Right forelimb (tissue), 1 donor: ENCODE measurements at places on chromosomes 7 and 10.

DNA sequence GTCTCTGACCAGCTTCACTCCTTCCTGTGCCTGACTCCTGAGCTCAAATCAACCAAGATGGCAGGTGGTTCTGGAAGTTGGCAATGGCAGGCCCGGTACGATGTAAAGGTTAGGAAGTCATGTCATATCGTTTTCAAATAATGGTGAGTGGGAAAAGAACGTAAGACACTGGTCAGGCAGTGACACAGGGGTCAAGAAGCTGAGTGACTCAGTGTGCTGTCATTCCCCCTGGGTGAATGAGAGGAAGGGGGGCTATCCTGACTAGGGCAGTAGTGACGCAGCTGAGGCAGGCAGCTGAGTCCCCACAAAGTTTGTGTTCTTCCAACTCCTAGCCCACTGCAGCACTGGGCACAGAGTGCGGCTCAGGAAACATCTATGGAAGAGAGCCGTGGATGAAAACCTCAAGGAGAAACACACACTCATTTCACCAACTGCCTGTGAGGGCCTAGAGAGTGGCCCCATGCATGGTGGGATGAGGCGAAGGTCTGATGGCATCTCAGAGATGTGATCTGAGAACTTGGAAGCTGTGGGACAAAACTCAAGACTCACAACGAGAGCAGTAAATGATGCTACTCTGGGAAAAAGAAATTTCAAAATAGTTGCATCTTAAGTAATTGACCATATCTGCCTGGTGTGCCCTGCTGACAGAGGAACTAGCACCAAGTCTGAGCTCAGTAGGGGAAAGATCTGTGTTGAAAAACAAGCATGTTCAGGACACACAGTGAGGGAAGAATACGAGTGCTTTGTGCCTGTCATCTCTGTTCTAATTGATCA is 23.2 kb downstream of the CREB3L2 start:
- DNase-seq, result no peak

DNA sequence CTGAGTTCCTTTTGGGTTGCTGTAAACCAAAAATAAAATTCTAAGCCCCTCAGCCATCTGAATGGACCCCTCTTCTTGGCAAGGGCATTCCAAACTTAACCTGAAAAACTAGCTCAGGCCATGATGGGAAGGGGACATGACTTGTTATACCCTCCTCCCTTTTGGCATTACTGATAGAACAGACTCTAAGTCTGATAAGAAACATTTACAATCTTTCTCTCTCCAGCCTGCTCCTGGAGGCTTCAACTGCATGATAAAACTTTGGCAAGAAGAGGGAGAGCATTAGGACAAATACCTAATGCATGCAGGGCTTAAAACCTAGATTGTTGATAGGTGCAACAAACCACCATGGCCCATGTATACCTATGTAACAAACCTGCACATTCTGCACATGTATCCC is 40.9 kb upstream of the ATOH7 start:
- no peak for DNase-seq

DNA sequence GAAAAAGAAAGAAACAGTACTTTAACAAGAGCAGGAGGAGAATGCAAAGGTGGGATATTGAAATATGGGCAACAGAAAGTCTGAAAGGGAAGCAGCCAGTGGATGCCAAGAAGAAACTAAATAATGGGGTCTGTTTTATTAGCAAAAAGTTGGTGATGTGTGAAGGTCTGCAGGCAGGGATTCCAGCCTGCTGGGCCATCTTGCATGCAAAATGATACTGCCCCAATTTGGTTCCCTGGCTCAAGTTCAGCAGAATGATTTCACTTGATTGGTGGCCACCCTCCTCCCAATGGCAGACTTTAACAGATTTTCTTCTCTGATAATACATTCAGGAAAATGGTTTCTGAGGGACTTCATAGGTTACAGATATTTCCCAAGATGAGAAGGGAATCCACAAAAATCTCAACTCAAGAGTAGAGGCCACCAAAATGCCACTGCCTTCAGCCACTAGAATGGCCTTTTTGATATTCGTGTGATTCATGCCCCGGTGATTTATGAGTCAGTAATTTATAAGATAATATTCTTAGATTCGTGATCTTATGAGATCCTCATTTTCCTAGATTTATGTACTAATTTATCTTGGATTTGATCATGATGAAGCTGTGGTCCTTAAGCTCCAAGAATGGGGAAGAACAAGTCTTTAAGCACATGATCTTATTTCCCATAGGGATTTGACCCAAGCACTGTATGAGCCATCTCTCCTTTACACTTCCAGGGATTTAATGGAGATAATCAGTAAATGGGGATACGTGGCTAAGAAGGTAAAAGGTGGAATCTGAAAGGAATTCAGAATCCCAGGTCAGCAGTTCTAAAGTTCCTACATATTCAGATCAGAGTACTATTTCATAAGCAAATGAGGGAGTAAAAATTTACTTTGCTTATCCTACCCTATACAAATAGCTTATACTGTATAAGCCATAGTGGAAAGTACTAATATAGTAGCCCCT is 32.3 kb upstream of the ADD3 start:
- no peak for DNase-seq

DNA sequence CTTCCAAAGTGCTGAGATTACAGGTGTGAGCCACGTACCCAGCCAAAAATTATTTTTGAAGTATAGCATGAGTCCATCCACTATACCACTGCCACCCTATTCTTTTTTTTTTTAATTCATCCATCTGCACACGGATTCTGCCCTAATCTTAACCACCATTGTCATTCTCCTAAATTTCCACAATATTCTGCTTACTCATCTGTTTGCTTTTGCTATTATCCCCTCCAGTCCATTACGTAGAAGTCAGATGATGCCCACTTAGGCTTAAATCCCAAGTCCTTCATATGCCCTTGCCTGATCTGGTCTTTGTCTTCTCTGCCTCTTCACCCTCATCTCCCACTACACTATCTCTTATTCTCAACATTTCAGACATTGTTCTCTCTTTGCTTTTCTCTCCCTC is 86.7 kb downstream of the MMRN2 start:
- no peak for DNase-seq

DNA sequence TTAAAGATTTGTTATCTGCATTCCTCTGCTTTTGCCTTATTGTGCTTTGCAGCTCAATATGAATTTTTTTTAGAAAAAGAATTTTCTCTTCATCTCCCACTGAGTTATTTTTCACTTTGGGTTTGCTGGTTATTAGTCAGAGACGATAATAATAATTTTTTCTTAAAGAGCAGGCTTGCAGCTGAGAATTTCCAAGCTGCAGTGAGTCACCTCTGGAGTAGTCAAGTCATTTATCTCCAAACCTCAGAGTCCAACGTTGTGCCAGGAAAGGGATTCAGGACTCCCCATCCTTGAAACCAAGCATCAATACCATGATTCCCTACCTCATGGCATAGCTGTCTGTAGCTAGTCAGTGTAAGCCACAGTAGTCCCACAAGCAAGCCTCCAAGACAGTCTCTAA is 15.2 kb upstream of the EGR2 start:
- no peak for DNase-seq

DNA sequence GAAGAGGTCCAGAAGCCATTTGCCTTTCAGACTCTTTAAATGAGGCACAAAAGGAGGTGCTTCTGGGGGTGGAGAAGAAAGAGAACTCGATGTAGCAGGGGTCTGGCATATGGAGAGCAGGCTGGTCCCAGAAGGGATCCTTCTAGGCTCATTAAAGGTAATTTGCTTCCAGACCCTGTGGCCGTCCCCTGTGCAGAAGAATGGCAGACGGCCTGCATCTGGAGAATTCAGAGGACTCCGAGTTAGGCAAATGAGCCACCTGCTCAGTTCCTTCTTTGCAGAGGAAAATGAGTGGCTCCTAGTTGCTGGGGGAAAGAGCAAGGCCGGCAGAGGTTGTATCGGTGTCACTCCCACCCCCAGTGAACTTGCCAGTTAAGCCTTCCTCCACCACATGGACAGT is 73.8 kb upstream of the FAM180A start:
- no peak for DNase-seq

- DNase-seq, result no peak
Observed at GRCh38 chr7:103094102-103094501, 19.2 kb downstream of the ARMC10 start.

GRCh38 chr7:73841689-73842066 is 638 bp downstream of the METTL27 start:
- DNase-seq, result no peak

GRCh38 chr7:106064771-106065574 is 47.1 kb downstream of the SYPL1 start:
- DNase-seq, result peak; percentile 84

GRCh38 chr10:103852856-103853255 is 2.5 kb downstream of the SH3PXD2A start:
- DNase-seq, result no peak

- peak; percentile 55 for DNase-seq
Observed at GRCh38 chr10:117545141-117546019, 2.8 kb downstream of the EMX2 start.

- DNase-seq, result no peak
Observed at GRCh38 chr10:11724938-11725776, 17.0 kb upstream of the ECHDC3 start.

DNA sequence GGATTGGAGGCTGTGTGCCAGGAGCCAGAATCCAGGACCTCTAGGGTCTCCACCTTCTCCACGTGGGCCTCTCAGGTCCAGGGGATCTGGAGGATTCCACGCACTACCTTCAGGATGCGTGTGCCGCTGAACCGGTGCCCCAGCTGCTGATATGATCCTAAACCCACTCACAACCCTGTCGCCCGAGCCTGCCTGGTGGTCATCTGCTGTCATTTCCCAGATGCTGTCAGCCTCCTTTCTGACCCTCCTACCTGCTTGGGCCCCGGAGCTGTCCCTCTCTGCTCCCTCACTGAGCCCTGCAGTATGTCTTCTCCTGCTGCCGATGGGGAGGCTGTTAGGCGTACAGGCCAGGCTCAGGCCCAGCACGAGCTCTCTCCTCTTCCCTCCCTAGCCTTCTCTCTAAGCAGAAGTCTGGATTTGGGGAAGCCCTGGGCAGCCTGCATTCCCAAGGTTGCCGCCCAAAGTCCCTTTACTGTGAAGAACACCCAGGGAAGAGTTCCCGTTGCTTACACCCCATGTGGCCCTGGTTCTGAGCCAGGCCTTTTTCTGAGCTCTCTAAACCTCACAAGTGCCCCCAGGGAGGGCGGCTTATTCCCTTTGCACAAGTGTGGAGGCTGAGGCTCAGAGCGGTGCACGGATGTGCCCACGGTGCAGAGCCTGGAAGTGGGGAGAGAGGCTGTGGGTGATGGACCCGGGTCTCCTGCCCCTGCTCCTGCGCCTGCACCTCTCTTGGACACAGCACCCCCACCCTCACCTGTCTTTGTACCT is 30.8 kb upstream of the ZNF488 start:
- no peak for DNase-seq

GRCh38 chr10:91652364-91652763 is 19.5 kb upstream of the PPP1R3C start:
- DNase-seq, result no peak

DNA sequence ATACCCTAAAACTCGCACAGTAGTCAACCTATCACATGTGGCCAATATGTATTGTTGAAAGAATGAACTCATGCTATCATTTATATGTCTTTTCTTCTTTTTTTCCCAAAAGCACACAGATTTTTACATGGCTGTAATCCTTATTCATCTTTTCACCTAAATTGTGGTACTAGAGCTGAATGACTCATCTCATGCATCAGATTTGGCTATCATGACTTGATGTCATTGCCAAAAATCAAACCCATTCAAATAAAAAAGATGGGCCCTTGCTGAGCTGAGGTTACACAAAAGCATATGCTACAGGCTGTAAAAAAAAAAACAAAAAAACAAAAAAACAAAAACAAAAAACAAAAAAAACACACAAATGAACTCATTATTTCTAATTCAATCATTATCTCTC is 3.3 kb upstream of the LMOD2 start:
- DNase-seq, result no peak

DNA sequence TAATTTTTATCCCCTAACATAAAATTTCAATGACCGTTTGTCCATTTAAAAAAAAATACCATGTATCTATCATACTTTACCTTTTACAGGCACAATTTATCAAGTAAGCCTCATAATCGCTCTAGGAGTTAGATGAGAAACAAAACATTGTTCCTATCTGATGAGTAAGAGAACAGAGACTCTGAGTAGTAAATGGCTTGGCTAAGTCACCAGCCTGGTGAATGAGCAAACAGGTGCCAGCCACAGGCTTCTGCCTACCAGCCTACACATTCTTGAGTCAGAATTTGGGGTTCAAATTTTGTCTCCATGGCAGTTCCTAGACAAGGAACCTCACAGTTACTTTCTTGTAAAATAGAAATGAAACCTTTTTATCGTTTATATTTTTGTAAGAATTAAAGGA is 235.4 kb downstream of the HGF start:
- no peak for DNase-seq

- DNase-seq, result no peak
Observed at GRCh38 chr7:117111535-117111934, 158.2 kb downstream of the ST7 start.

GRCh38 chr7:37251222-37251621 is 197.4 kb downstream of the ELMO1 start:
- no peak for DNase-seq

DNA sequence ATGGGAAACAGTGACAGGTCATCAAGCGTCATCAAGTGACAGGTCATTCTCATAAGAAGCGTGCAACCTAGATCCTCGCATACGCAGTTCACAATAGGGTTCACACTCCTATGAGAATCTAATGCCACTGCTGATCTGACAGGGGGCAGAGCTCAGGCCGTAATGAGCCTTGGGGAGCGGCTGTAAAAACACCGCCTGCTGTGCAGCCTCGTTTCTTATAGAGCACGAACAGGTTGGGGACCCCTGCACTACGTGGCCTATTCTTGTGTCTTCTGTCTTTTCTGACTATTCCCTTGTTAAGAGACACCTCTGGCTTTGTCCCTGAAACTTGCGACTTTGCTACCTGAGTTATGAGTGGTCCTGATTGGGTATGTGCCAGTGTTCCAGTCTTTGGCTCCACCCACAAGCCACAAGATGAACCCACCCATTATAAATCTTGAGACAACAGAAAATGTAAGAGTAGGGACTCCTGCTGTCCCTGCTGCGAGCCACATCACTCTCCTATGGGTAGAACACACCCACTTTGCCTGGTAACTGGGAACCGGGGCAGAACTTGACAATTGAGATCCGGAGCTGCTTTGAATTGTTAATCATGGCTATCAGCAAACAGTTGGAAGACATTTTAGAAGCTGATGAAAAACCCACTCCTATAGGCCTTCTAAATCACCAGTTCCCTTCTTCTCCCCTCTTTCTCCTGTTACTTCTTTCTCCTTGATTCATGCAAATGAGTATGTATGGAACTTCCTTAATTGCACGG is 55.8 kb upstream of the EXOC4 start:
- no peak for DNase-seq

- DNase-seq, result no peak
Observed at GRCh38 chr10:113093188-113094113, 143.4 kb downstream of the TCF7L2 start.

GRCh38 chr10:86950349-86950748 is 7.1 kb downstream of the MMRN2 start:
- peak; percentile 15 for DNase-seq

GRCh38 chr10:43958964-43959363 is 310.3 kb upstream of the ZNF32 start:
- DNase-seq, result no peak

GRCh38 chr7:36487756-36488336 is 98.2 kb downstream of the ANLN start:
- DNase-seq, result no peak

- DNase-seq, result no peak
Observed at GRCh38 chr7:115135769-115136410, 214.0 kb downstream of the MDFIC start.

- no peak for DNase-seq
Observed at GRCh38 chr7:148819697-148820360, 64.3 kb downstream of the EZH2 start.
